Stimulated activated CD8-positive, alpha-beta memory T cell treated with anti-CD3 and anti-CD28 coated beads, Interleukin-12 subunit alpha, Interleukin-12 subunit beta, amount 100 ng/mL, for 1 hour (primary cell): ENCODE measurements at places on chromosomes 16 and 17.
A peak's percentile ranks its signal among the peaks of the same experiment; 100 is the strongest.

DNA sequence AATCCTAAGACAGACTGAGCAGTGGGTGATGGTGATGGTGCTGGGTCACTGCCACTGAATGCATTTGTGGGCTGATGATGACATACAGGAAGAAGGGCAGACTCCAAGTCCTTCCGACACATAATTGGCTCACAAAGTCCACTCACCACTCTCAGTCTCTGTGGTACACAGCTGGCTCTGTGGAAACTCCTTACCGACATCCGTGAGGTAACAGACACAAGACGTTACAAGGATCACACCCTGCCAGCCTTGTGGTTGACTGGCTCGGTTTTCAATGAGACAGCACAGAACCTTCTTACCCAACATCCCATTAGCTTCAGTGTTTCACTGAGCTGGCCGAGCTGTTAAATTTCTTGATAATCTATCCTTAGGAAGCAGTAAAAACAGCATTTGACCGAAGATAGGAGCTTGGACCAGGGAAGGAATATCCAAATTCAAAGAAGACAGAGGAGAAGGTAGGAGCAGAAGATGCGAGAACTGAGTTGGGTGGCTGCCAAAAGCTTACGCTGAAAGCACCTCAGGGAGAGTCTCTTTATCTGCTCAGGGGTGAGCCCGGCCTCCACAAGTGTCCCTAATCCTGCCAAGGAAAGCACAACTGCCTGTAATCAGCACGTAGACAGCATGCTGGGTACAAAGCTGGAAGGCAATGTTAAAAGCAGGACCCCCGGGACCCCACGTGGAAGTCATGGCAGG is 5.5 kb upstream of the MXRA7 start:
- DNase-seq: peak; percentile 58

DNA sequence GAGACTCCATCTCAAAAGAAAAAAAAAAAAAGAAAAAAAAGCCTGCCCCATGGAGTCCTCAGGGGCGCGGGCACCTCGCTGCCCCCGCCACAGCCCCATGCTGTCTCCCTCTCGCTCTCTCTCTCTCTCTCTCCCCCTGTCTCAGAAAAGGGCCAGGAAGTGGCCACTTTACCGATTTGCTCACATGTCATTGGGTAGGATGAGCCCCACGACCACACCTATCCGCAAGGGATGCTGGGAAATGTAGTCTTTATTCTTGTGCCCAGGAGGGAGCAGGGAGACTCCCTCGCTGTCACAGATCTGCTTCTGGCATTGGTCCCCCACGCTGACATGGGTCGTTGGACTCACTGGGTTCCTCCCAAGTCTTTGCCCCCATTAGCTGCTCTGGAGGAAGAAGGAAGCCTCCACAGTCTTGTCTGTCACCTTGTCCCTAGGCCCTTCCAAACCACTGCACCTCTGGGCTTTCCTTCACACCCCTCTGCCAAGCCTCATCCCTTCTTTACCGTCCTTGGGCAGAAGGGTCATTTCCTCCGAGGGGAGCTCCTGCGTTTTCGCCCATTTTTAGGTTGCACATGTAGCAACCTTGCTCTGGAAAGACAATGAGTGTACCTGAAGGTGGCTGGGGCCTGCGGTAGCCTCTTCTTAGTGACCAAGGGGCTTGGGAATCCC is 6.9 kb upstream of the GJD3 start:
- no peak for DNase-seq

GRCh38 chr17:50093807-50094206 is 1.3 kb upstream of the PDK2 start:
- DNase-seq: no peak

DNA sequence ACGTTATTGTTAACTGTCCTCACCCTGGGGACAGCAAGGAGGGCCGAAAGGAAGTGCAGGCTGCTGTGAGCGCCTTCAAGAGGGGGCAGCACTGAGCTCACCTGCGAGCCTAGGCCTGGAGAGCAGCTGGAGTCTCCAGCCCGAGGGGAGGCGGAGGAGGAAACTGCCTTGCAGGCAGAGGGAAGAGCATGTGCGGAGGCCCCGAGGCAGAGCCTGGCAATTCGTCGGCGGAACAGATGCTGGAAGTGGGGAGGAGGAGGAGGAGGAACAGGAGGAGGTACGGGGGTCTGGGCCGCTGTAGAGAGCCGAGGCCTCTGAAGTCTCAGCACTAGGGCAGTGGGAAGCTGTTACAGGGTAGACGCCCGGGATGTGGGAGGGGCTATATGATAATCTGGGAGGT is 49.6 kb upstream of the PLCG2 start:
- no peak for DNase-seq

GRCh38 chr17:64635647-64636305 is 26.3 kb downstream of the SMURF2 start:
- no peak for DNase-seq

DNA sequence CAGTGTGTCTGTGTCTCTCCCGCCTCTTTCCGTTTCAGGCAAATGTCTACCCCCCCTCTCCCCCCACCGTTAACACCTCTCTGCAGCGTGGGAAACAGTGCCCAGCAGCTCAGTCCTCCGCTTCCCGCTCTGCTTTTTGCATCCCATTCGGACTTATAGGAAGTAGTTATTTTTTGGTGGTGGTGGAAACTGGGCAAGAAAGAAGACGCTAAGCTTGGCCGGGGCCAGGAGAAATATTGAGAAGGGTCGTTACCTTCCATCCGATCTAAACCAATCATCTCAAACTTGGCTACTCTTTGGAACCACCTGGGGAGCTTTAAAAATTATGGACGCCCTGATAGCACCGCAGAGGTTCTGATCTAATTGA is 499 bp upstream of the HLF start:
- DNase-seq: no peak

- no peak for DNase-seq
Observed at GRCh38 chr17:60327901-60328273, 64.0 kb downstream of the USP32 start.

- no peak for DNase-seq
Observed at GRCh38 chr17:73720187-73720834, 76.1 kb upstream of the SDK2 start.

- DNase-seq: no peak
Observed at GRCh38 chr17:66948061-66948750, 16.3 kb upstream of the CACNG4 start.
